ENCODE measurements at places on chromosomes 5 and 9.
A peak's percentile ranks its signal among the peaks of the same experiment; 100 is the strongest.

DNA sequence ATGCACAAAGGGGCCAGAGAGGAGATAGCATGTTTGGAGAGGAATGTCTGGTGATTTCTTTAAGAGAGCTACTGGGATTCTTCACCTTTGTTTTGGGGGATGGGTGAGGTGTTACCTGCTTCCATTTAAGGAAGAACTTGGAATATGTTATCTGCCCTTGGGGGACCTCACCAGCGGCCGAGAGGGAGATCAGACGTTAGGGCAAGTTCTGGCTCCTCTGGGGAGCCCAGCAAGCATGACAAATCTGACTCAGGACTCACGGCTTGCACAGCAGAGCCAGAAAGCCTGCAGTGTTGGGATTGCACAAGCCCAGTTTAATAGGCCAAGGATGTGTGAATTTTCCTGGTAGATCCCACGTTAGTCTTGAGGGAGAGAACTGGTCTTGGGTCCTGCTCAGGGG lies 40.3 kb downstream of the SLC28A3 start:
- DNase-seq: no peak

DNA sequence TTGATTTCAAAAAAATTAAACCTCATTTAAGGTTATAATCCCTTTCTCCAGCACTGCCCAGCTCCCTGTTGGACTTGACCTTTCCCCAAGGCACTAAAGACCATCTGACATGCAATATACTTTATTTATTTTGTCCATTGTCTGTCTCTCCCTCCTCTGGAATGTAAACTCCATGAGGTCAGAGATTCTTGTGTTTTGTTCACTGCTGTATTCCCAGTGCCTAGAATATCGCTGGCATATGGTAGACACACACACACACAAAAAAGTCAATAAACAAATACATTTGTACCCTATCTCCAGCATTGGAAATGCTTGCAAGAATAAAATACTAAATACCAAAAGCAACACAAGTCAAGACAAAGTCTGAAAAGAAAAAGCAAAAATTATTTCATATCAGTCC lies 17.3 kb upstream of the ARSB start:
- no peak for DNase-seq

DNA sequence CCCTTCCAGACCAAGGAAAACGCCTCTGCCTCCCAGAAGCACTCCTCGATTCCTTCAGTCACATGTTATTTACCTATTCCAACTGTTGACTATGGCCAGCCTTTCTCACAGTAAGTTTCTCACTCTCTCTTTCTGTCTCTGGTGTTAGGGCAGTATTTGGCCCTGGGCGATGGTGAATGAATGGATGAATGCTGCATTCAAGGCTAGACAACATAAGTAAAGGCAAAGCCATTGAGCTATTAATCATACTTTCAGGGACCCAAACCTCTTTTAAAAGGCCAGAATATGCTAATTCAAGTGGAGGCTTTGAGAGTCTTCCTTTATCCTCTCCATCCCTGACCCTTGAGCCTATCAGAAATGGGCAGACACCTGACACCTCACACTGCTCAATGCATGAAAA lies 78.5 kb downstream of the SEC61B start:
- DNase-seq: no peak

DNA sequence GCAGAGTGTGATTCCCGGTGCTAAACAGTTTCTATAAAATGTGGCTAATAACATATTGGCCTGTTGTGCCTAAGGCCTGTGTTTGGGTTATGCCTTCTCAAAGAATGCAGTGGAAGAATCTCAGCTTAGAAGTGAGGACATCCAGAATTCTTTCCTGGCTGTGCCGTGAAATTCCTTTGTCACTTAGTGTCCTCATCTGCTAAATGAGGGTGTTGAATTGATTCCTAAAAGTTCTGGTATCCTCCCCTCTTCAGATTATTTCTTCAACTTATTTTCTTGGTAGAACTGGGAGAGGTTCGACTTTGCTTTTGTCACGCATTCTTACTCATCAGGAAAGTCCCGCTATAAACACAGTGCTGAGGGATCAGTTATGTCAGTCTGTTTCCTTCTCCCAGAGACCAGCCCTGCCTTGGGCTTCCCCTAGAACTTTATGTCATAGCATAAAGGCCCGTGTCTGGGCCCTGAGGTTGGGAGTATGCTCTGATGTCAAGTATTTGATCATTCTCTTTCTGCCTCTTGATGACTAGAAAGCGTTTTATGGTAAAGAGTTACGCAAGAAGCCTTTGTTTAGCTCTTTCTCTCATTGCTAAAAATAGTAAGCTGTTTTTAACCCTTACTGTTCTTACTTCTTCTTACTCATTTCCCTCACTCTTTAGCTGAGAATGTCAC lies 29.5 kb downstream of the MTAP start:
- peak; percentile 37 for DNase-seq

- no peak for DNase-seq
These were observed 16.1 kb downstream of the BASP1 start for GRCh38 chr5:17233488-17233887.
